ENCODE measurements at places on chromosomes 4 and X.
A peak's percentile ranks its signal among the peaks of the same experiment; 100 is the strongest.

DNA sequence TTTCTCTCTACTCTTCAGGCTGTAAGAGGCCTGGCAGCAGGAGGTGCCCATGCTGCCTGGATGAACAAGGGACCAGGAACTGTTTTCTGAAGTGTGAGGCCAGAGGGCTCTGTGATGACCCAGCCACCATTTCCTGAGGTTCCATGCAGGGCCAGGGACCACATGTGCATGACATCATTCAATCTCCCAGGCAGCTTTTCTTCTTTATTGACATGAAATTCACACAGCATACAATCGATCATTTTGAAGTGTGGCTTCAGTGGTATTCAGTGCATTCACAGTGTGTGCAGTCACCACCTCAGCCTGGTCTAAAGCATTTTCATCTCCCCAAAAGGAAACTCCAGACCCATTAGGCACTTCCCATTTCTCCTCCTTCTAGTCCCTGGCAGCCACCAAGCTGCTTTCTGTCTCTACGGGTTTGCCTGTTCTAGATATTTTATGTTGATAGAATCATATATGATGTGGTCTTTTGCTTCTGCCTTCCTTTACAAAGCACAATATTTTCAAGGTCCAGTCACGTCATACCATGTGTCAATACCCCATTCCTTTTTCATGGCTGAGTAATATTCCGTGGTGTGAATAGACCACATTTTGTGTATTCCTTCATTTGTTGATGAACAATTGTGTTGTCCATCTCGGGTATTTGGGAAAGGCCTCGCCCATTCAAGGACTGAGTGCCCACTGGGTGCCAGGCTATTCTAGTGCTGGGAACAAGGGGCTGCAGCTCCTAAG lies 93.1 kb downstream of the PSAPL1 start:
- DNase-seq = no peak

- peak; percentile 5 for DNase-seq
Observed at GRCh38 chr4:165398570-165398969, 19.8 kb downstream of the CPE start.

DNA sequence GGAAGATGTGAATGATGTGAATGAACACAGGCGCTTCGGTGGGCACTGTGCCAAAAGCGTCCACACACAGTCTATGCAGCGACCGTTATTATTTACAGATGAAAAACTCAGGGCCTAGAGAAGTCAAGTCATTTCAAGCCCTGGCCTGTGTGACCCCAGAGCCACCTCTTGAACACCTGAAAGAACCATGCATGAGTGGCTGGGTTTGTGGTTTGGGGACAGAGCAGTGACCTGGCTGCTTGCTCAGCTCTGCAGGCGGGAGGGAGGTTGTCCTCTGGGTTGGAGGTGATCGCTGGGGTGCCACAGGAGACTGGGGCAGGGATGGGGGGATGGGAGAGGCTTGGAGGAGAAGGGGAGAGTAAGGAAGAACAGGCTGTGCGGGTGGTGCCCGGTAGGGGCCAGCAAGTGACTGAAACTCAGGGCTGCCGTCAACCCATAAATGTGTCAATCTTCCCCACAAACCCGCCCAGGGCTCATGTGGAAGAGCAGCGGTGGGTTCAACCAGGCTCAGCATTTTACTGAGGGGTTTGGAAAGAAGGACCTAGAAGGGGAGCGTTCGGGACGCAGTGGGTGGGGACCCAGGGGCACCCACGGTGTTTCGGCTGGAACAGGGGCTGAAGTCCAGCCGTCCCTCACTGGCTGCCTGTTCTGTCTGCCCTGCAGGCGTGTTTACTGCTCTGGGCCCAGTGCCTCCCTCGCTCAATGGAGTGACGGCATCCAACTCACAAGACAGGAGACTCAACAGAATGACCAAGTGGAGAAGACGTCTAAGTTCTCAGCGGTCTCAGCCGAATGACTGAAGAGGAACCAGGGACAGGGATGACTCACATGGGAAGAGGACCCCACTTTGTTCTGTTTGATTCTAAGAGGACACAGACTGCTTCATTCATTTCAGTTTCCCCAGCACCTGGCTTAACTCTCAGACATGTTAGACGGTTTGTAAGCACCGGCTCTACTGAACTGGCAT lies 167.8 kb downstream of the AFAP1 start:
- no peak for DNase-seq

DNA sequence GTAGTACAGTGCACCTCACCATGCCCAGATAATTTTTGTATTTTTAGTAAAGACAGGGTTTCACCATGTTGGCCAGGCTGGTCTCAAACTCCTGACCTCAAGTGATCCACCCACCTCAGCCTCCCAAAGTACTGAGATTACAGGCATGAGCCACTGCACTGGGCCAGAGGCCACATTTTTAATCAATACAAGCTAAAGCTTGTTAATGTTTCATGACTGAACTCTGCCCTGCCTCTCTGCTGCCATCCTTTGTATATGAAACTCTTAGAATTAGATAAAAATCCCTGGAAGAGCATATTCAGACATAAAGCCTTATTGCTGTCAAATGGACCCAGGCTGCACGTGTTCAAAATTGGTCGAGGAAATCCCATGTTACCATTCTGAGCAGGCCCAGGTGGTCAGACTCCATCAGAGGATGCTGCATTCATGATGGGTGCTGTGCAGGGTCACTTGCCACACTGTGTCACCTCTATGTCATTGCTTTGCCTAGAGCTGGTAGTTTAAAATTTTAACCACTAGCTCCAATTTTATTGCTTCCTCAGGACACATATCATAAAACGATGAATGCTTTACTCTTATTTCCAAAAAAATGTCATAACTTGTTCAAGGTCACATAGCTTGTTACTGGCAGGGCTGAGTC lies 45.2 kb downstream of the LNX1 start:
- no peak for DNase-seq

DNA sequence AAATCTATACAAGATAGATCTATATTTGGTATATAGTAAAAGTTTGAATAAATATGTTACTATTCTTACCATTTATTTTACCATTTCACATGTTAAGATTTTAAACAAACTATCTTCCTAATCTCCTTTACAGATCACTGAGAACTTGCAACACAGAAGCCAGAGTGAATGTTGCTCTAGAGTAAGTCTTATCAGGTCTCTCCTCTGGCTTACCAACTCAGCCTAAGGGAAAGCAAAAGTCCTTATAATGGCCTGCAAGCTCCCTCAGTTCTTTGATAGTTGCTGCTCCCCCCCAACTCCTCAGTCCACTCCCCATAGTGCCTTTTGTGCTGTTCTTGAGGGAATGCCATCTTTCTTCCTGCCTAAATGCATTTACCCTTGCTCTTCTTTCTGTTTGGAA lies 25.7 kb upstream of the SLC7A11 start:
- no peak for DNase-seq

GRCh38 chrX:130775849-130776248 lies 127.2 kb downstream of the ENOX2 start:
- no peak for DNase-seq

DNA sequence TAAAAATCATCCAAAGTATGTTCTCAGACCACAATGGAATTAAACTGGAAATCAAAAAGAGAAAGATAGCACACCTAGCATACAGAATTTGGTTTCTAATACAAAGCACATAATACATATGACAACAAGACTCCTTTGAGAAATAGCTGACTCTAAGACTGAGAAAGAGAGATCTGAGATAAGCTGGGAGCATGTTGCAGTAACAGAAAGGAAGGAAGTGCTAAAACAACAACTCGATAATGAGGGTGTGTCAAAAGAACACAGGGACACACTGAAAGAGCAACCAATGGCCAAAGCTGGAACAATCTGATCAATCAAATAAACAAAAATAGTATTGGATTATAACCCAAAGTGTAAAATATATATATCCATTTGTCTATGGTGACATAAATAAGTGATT lies 586.6 kb downstream of the C4orf33 start:
- no peak for DNase-seq

DNA sequence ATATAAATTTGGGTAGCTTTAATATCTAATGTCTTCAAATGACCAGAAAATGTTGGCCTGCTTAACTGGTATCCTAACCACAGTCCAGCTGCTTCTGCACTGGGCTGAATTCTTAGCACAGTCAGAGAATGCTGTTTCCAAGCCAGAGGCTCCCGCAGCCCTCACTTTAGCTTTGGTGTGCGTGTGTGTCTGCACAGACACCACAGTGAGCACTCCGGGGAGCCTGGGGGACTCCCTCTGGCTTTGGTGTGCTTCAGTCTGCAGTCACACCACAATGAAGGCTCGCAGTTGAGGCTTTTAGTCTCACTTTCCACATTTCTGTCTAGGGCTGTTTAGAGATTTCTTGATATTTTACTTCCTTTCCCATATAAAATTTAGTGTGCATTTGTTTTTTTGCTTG lies 53.6 kb downstream of the APOO start:
- no peak for DNase-seq

- peak; percentile 72 for DNase-seq
Observed at GRCh38 chrX:129606918-129607317, 47.8 kb downstream of the APLN start.

DNA sequence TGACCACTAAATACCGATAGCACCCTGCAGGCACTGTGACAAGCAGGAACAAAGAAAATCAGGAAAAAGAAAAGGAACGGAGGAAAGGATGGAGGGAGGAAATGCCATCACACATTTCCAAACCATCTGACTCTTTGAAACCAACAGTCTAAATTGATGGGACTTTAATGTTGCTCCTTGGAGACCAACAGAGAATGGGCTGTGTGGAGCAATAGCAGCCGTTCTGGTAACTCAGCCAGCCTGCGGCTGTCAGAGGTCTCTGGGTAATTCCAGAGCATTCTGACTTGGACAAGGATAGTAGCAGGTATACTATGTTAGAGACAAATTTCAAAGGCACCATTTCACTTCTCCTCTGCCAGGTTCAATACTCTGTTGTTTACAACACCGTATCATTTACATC lies 18.0 kb downstream of the PARM1 start:
- DNase-seq = no peak

DNA sequence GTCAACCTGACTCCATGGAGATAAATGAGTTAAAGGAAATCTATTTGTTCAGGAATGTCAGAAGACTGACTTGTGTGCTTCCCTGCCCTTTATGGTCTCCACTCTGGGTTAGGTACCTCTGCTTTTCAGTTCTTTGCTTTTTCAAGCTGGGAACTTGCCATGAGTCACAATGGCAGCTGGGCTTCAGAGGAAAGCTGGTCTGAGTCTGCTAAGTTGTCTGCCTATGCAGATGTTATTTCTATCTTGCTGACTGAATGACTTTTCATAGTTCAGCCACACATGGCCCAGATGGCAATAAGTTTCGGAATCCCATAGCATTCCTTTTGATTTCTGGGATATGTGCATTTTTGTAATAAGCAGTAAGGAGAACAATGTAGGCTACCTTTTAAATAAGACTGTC lies 337.9 kb upstream of the FGF13 start:
- DNase-seq = no peak

DNA sequence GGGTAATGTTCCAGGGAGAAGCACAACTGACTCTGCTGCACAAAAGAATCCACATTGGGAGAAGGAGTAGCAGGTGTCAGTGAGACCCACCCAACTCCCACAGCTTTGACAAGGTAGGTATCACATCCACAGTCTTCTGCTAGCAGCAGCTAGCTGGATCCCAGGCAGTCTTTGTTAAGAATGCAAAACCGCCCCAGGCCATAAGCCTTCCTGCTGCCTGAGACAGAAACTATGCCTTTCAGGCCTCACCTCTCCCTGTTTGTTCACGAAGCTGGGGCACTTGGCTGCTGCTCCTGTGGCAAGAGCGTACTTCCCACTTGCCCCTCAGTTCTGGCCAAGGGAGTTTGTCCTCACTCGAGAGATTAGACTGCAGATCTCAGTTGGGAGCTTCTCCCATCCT lies 21.4 kb downstream of the RRAGB start:
- DNase-seq = no peak

- no peak for DNase-seq
Observed at GRCh38 chr4:123244137-123244536, 152.5 kb upstream of the SPRY1 start.

- DNase-seq = peak; percentile 24
Observed at GRCh38 chrX:45758319-45758718, 557.6 kb upstream of the DIPK2B start.

DNA sequence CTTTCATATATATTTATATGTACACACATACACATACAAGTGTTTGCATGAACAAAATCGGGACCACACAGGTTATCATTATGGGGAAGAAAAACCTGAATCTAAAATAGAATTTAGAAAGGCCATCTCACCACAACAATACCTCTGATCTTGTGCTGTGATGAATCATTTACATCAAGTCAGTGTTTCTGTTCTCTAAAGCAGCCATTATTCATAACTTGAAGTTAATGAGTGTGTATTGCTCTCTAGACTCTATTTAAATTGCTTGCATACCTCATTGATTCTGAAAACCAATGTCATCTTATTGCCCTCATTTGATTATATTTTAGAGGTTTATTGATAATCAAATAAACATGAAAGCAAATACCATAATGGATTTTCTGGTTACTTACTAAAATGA lies 71.6 kb downstream of the FAM114A1 start:
- DNase-seq = no peak

DNA sequence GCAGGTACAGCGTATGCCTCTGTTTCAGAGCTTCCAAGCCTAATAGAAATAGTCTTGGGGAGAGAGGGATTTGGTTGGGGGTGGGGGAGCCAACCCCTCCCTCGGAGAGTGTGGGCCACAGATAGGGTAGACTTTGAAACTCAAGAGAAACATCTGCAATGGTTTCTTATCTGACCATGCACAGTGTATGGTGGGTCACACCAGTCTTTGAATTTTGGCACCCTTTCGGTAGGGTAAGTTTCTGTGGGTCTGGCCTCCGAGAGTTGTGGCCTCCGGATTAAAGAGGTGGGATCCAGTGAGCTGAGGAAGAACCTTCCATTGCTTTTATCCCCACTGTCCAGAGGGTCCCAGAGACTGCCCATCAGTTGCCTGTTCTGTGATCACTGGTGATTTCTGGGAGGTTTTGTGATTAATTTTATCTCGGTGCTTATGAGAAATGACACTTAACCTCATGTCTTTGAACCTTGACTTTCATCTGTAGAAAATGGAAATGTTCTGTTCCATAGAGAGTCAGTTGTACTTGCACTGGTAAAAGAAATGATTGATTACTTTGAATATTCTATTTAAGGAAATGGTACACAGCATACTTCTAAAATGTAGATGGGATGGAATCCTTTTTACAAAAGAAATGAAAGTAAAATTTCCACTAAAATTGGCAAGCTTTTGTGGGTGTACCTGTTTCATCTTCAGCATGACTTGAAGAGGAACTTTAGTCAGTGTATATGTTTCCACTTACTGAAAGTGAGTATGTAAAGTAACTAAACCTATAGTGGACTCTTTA lies 62.7 kb downstream of the TMEM131L start:
- no peak for DNase-seq

DNA sequence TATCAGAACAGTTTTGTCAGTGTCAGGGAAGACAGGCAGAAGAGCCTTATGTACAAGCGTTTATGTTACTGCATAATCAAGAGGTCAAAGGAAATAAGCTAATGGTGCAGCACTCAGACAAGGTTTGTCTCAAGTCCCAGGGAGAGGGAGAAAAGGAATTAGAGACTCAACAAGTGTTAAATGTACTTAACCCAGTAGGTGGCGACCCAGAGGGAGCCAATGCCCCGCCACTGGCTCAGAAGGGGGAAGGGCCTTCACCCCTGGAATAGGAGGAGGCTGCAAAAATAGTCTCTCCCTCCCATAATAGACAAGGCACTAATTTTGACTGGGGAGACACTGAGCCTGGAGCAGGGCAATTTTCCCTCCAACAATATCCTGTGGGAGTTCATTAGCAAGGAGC lies 14.1 kb upstream of the PAPSS1 start:
- peak; percentile 21 for DNase-seq

GRCh38 chr4:125096662-125097061 lies 218.1 kb upstream of the FAT4 start:
- no peak for DNase-seq

All from hepatic stellate cell (primary cell).